ENCODE measurements at places on chromosomes 5 and 9. TPM values are rescaled to one million over a fixed set of nuclear protein-coding genes. Genes with fewer than 3 reads are reported as not detected.

DNA sequence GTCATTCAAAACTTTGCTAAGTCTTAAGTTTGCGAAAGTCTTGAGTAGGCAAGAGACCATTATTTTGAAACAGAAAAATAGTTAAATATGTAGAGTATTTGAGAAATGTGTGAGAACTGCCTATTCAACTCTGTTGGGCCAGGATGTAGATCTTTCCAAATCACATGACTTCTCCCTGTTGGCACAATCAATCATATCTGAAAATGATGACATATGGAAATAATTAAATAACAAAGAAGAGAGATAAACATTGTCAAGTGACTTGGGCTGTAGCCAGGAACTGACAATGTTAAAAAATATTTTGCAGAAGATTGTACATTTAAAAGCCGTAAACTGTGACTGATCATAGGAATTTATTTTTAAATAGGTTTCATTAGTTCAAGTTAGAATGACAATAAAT is 104.6 kb upstream of the IL6ST start:
- no peak for DNase-seq

DNA sequence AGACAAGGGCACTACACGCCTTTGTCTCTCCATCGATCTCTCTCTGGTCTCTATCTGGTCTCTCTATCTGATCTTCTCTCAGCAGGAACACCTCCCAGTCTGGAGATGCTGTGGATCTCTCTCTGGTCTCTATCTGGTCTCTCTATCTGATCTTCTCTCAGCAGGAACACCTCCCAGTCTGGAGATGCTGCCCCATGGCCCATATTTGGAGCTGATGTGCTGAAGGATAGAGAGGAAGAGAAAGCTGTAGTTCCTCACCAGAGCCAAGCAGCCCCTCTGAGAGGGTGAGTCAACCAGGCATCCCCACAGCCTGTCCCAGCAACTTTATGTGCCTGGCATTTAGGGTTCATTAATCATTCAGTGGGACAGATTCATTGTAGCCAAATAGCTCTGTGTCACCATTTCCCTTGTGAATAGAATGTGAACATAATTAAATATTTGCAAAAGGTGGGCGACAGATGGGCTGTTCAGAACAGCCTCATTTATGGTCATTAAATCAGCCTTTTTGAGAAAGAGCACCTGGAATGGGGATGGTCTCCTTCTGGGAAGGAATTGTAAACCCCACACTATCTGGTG is 189.3 kb upstream of the MAST4 start:
- DNase-seq, result no peak

GRCh38 chr9:36336131-36336907 is 63.8 kb downstream of the RNF38 start:
- no peak for DNase-seq

DNA sequence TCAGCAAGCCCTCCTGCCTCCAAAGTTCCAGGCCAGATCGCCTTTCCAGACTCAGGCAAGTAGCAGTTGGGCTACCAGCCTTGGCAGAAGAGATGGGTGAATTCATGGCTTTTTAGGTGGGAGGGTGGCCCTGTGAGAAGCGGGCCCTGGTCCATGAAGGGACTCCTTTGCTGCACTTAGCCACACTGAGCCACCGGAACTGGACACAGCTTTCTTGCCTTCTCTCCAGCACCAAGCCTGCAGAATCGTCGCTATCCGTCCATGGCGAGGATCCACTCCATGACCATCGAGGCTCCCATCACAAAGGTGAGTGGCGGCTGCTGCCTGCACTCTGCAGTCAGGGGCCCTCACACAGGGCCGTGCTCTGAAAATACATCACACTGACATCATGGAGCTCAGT is 85.0 kb downstream of the WDR41 start:
- DNase-seq, result no peak

DNA sequence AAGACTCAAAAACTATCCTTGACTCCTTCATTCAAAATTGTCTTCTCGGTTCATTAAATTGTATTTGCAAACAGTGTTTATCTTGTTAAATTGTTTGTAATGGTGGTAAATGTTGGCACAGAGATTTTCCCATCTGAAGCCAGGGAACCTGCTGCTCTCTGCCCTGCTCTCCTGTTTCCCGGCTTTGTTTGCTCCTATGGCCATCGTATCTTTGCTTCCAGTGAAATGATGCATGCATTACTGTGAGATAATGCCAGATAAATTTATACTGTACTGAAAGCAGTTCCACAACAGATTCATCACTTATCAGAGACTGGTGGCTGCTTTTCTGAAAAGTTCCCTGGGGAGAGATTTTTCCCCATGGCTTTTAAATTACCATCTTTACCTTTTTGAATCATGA is 81.4 kb downstream of the CD180 start:
- no peak for DNase-seq

DNA sequence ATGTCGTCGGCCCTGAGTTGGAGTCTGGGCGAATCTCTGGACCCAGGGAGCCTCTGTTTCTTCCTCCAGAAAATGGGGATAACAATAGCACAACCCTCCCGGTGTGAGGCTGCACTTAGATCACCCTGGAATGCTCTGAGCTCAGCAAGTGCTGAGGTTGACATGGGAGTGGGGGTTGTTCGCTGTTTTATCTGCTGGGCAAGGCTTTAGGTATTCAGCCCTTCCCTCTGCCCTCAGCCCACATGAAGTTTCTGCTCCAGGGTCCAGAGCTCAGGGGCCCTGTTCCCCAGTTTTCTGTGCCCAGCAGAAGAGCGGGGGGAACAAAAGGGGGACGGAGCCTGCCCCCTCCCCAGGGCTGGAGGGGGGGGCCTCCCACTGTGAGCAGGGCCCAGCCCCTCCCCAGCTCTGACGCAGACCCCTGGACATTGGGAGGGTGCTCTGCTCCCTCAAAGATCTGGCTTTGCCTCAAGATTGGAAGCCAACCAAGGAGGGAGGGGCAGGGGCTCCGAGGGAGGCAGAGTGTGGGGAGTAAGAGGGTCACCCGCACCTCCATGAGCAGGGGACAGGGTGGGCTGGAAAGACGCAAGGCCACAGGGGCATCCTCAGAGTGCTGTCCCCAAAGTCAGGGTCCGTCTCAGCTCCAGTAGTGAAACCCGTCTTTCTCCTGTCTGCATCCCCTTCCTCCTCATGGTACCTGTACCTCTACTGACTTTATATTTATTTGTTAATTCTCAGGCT is 215.6 kb downstream of the C9orf50 start:
- peak; percentile 7 for DNase-seq

DNA sequence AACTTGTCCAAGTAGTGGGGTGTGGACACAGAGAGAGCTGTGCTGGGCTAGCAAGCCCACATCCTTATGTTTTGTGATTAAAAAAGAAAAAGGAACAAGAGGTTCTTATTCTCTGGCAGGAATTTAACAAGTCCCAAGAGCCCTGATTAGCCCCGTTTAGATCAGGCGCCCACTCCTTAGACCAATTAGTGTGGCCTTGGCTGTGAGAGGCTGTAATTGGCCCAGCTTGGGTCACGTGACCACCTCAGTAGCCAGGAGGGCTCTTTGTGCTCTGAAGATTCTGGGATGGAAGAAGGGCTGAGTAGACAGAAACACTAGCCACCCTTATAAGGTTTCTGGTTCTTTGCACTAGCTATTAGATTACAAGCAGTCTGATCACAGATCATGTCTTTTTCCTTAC is 31.1 kb downstream of the GCNT4 start:
- DNase-seq, result no peak

DNA sequence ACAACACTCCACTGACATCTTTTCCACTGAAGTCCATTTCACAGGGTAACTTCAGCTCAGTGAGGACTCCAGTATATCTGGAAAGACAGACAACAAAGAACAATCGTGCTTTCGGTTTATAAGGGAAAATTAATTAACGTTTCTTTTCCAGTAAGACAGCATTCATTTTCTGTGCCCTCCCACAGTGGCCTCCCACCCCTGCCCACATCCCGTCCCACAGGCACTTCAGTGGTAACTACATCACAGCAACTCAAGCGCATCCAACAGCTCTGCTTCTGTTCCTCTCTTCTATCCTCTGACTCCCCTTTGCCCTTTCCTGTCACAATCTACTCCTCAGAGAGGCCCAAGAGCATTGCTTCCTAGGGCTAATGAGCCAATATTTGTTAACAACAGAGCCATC is 40.3 kb downstream of the GLDC start:
- no peak for DNase-seq

Gene NEUROG1
- total RNA-seq, result 222 TPM
